Mammary microvascular endothelial cell (primary cell): ENCODE measurements at places on chromosomes 5 and 9. TPM values are rescaled to one million over a fixed set of nuclear protein-coding genes. Genes with fewer than 3 reads are reported as not detected.

ANKRD20A1 gene
- not detected in 2 replicates for total RNA-seq

STKLD1 gene
- total RNA-seq, result 0.49 TPM in 1 of 2 replicates, not detected in the other

PCDHB15 gene
- total RNA-seq, result 0.15 and 0.40 TPM in 2 replicates

OMD gene
- not detected in 2 replicates for total RNA-seq

ADAMTS13 gene
- total RNA-seq, result 0.20 and 0.59 TPM in 2 replicates

SLIT3 gene
- under 0.01 and 0.10 TPM in 2 replicates for total RNA-seq

IFT74 gene
- total RNA-seq, result 6.6 and 10.2 TPM in 2 replicates

WWC1 gene
- total RNA-seq, result not detected in 2 replicates

CLIC3 gene
- 0.40 TPM in 1 of 2 replicates, not detected in the other for total RNA-seq

CHMP5 gene
- 70.3 and 77.7 TPM in 2 replicates for total RNA-seq

MAMDC2 gene
- total RNA-seq, result 4.0 and 4.9 TPM in 2 replicates

DNAH5 gene
- 1.1 and 1.3 TPM in 2 replicates for total RNA-seq

NEUROG1 gene
- total RNA-seq, result not detected in 2 replicates

PCDHGA1 gene
- 0.20 and 0.59 TPM in 2 replicates for total RNA-seq

CCDC152 gene
- total RNA-seq, result 0.20 and 0.47 TPM in 2 replicates

NR6A1 gene
- 0.54 and 0.80 TPM in 2 replicates for total RNA-seq

NEK6 gene
- total RNA-seq, result 29.5 and 32.0 TPM in 2 replicates
